ENCODE measurements at places on chromosomes 1 and 21.

DNA sequence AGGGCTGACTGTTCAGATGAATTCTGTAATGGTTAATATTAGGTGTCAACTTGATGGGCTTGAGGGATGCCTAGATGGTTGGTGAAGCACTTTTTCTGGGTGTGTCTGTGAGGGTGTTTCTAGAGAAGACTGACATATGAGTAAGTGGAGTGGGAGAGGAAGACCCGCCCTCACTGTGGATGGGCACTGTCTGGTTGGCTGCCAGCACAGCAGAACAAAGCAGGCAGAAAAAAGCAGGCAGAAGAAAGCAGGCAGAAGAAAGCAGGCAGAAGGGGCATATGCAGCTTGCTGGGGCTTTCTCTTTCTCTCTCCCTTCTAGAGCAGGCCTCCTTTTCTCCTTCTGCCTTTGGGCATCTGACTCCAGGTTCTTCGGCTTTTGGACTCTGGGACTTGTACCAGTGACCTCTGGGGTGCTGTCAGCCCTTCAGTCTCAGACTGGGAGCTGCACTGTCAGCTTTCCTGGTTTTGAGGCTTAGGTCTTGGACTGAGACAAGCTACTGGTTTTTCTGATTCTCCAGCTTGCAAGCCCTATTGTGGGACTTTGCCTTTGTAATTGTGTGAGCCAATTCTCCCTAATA, 42.9 kb upstream of the CD2 start:
- DNase-seq = no peak

GRCh38 chr1:163188947-163189346, 13.8 kb downstream of the RGS5 start:
- DNase-seq = no peak

- DNase-seq = no peak
Measured at GRCh38 chr1:92476071-92476631, 10.6 kb downstream of the GFI1 start.

GRCh38 chr1:85047472-85048295, 616 bp downstream of the MCOLN3 start:
- peak; percentile 47 for DNase-seq

DNA sequence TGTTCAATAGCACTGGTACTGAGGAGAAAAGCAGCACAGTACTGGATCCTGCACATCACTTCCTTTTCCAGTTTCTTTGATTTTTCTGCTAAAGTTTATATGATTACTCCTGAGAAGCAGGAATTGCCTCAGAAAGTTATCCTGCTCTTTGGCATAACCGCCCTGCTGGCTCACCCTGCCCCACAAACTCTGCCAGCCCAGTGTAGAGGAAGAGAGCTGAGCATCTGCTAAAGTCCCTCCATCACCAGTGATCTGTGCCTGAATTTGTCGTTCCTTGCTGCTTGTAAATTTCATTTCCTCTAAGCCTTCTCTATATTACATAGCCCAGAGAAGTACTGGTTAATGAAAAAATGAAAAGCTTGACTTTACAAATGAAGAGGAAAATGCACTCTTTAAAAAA, 87.0 kb upstream of the C1orf21 start:
- DNase-seq = no peak

DNA sequence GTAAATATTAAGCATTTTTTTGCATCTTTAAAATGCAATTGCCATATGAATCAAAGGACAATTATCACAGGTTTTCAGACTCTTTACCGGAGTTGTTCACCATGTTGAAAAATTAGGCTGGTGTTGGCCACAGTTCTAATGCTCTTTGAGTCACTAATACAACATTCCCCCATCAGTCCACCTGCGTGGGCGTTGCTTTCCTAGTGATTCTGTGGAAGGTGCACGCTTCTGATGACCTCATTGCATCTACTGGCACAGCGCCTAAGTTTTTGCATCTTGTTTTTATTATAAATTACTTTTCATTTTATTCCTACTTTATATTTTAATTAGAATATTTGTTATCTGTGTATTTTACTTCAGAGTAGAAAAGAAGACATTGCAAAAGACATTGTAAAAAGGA, 4.7 kb upstream of the F5 start:
- no peak for DNase-seq

DNA sequence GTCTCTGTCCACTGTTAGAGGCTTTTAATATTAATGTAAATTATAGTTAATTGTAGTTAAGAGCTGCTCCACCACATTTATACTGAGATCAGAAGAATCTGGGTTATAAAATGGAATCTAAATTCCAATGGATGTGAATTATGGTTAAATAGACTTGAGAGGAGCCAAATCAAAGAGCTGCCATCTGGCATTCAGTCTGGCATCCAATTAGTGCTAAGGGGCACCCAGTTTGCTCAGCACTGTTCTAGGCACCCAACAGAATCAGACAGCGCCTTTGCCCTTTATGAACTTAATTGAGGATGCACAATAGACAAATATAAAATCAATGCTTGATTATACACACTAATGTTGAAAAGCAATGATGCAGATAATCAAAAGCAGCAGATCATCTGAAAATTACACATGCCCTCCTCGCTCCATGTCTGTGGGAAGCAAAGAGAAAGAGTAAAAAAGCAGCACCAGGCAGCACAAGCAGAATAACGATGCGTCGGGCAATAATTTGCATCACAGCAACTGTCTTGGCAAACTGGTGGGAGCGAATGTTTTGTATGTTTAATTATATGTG, 310.1 kb downstream of the BRINP2 start:
- DNase-seq = no peak

GRCh38 chr1:197985351-197985750, 68.2 kb downstream of the LHX9 start:
- no peak for DNase-seq

DNA sequence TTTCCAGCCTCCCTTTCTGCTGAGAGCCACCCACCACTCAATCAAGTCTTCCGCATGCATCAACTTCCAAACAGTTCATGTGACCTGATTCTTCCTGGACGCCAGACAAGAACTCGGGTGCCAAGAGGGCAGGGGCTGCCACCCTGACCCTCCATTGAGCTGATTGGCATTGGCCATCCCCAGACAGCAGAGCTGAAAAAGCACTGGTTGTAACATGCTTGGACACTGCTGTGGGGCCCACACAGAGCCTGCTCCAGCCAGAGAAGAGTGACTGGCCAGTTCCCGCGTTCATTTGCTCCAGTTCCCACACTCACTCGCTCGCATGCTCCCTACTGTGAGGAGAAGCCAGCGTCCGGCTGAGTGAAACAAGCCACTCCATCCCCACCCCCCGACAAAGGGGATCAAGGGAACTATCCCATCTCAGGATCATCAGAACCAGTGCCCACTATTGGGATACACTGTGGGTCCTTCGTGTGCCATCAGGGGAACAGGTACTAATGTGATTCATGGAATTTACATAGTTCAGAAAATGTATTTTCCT, 420.3 kb downstream of the NPHP4 start:
- DNase-seq = no peak

- DNase-seq = peak; percentile 40
Measured at GRCh38 chr1:231691618-231692259, 65.1 kb downstream of the DISC1 start.

DNA sequence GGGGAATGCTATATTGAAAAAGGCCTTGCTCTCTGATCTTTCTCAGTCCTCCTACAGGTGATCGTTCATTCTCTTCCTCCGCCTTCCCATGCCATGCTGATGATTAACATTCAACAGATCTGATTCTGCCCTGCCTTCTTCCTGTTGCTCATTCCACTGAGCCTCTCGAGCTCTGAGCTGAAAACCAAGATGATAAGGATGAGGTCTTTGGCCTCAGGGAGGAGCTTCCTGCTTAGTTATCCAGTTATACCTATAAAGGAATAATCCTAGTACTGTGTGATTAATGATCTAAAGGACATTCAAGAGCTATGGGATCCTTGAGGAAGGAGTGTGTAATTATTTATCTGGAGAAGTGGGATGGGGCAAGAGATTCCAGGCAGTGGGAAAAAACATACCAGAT, 25.2 kb upstream of the MAP3K7CL start:
- DNase-seq = peak; percentile 21

- no peak for DNase-seq
Measured at GRCh38 chr1:178051071-178051470, 42.8 kb upstream of the RASAL2 start.

GRCh38 chr21:22880573-22880972, 1882.4 kb downstream of the NCAM2 start:
- DNase-seq = no peak

GRCh38 chr1:170970256-170970655, 34.9 kb downstream of the MROH9 start:
- no peak for DNase-seq

DNA sequence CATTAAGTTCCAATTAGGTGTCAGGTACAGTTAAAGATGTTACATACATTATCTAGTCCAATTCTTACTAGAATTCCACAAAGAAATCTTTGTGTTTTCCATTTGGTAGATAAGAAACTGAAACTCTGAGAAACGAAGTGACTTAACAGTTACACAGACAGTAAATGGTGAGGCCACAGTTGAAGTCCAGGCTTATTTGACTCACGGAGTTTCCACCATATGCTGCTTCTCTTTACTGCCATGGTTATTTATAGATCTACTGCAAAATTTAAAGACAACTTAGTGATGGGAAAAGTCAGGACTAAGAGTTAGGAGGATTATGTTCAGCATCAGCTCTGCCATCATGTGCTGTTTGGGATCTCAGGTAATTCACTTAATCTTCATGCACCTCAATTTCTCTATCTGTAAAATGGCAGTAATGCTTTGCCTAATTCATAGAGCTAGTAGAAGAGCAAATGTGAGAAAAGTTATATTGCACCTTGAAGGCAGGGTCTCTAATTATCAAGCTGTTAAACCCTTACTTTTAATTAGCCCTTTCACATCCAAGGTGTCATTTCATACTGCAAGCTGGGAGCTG, 26.2 kb upstream of the SAMSN1 start:
- no peak for DNase-seq

GRCh38 chr1:238318294-238319110, 427.8 kb upstream of the ZP4 start:
- DNase-seq = no peak

- no peak for DNase-seq
Measured at GRCh38 chr1:192766876-192767275, 42.0 kb upstream of the RGS2 start.

- DNase-seq = peak; percentile 95
Measured at GRCh38 chr1:44294588-44295007, 60.5 kb downstream of the ERI3 start.

- no peak for DNase-seq
Measured at GRCh38 chr1:18899363-18900049, 2.8 kb downstream of the ALDH4A1 start.

- peak; percentile 42 for DNase-seq
Measured at GRCh38 chr1:243261390-243261789, 5.5 kb downstream of the SDCCAG8 start.

DNA sequence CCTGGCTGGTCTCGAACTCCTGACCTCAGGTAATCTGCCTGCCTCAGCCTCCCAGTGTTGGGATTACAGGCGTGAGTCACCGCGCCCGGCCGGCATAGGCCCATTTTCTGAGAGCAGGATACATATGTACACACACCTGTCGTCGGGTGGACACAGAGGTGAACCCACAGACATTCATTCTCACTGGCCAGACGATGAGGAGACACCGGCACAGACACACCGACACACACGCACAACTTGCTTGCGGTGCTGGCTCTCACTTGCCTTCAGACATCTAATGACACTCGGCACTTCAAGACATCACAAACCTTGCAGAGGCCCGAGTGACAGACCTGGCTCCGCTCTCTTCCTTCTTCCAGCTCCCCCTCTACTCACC, 579 bp downstream of the PTCH2 start:
- no peak for DNase-seq

DNA sequence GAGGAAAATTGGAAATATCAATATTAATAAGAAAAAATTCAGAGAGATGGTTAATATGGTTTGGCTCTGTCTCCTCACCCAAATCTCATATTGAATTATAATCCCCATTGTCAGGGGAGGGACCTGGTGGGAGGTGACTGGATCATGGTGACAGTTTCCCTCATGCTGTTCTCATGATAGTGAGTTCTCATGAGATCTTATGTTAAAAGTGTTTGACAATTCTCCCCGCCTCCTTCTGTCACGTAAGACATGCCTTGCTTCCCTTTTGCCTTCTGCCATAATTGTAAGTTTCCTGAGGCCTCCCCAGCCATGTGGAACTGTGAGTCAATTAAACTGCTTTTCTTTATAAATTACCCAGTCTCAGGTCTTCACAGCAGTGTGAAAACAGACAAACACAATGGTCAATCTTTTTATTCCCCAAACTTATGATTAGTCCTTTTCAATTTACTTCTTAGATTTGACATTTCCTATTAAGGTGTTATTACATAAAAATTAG, 11.0 kb downstream of the EGLN1 start:
- no peak for DNase-seq

GRCh38 chr21:16847211-16847610, 665.6 kb upstream of the CXADR start:
- DNase-seq = no peak

GRCh38 chr1:151855933-151856332, 2.4 kb upstream of the THEM5 start:
- DNase-seq = no peak

- DNase-seq = no peak
Measured at GRCh38 chr1:119805247-119805646, 6.0 kb downstream of the REG4 start.

DNA sequence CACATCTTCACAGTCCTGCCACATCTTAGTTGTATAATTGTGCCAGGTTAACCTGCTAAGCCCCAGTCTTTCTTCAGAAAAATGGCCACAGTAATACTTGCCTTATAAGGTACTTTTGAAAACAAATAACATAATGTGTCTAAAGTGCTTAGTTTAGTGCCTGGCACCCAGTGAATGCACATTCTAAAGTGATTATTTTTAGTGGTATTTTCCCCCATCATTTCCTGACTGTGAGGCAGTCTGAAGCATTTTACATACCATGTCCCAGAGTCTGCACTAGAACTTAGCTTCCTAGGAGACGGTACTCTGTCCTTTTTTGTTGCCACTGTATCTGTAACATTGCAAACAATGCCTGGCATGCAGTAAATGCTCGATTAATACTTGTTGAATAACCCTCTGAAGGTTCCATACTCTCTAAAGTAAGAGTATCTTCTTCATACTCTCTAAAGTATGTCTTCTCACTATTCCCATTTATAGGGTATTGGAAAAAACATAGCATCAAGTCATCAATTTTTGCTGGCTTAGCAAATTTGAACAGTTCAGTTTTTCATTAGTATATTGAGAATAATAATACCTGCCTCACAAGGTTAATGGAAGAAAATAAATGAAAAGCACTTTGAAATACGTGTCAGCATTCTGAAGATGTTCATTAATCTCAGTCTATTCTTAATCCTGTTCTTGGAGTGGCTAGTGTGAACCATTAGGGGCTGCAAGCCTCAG, 43.7 kb downstream of the FMO3 start:
- DNase-seq = no peak

- no peak for DNase-seq
Measured at GRCh38 chr1:2787163-2787911, 14.2 kb downstream of the TTC34 start.
